ENCODE measurements at places on chromosomes 5 and 9.

GRCh38 chr5:180823940-180824629, 21.5 kb upstream of the MGAT1 start:
- no peak for DNase-seq

- no peak for DNase-seq
Observed at GRCh38 chr5:173715607-173716006, 99.2 kb upstream of the BOD1 start.

DNA sequence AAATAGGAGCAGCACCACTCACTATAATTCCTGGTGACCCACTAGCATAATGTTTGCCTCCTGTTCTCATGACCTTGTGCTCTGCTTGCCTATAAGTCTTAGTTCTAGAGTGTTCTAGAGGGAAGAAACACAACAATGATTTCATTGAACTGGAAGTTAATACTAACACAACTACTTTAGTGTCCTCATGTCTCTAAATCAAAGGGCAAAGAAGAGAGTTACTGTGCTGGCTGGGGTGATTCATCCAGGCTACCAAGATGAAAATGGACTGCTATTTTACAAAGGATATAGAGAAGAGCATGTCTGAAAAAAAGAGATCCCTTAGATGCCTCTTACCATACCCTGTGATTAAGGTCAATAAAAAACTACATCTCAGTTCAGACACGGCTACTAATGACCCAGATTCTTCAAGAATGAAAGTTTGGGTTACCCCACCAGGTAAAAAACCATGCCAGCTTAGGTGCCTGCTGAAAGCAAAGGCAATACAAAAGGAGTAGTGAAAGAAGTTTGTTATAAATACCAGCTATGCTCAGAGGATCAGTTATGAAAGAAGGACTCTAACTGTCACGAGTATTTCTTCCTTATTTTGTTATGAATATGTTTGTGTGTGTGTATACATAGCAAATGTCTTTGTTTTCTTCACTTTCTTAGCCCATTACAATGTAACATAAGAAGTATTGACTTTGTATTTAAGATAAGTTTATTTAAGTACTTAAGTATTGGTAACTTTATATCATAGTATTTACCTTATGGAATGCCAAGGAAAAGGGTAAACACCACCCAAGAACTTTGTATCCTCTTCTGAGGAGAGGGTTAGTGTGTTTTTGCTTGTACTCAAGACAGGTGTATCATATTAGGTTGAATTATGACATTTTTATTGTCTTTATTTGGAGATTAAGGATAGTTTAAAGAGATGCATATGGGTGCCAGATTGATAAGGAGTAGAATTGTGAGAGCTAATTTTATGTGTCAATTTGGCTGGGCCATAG, 314.1 kb upstream of the PTGER4 start:
- DNase-seq: no peak

GRCh38 chr9:100577776-100578448, at the start of gene CAVIN4:
TSS of gene CAVIN4 (plus strand) at chr9:100578079. CDS start at chr9:100578144, 65 bp downstream.
- no peak for DNase-seq

- no peak for DNase-seq
Observed at GRCh38 chr9:97640325-97640724, 6.7 kb downstream of the NCBP1 start.

GRCh38 chr5:24068524-24068923, 561.1 kb downstream of the PRDM9 start:
- no peak for DNase-seq

GRCh38 chr5:163498886-163499285, 6.5 kb upstream of the MAT2B start:
- peak; percentile 59 for DNase-seq

DNA sequence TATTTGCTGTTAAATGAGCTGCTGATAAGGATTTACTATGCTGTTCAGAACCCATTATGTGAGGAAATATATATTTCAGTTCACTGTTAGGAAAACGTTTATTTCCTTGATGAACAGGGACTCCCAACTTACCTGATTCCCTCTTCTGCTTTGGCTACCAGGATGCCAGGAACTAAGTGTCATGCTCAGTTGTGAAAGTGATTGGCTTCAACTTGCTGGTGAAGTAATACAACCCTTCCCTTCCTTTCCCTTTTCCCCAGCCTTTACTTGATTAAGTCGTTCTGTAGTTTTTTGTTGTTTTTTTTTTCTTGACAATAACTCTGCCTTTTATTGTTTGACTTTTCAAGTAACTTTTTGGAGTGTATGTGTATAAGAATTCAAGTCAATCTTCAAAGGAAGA, 309.3 kb downstream of the DOCK8 start:
- no peak for DNase-seq

- no peak for DNase-seq
Observed at GRCh38 chr9:38022995-38023394, 46.0 kb downstream of the SHB start.

DNA sequence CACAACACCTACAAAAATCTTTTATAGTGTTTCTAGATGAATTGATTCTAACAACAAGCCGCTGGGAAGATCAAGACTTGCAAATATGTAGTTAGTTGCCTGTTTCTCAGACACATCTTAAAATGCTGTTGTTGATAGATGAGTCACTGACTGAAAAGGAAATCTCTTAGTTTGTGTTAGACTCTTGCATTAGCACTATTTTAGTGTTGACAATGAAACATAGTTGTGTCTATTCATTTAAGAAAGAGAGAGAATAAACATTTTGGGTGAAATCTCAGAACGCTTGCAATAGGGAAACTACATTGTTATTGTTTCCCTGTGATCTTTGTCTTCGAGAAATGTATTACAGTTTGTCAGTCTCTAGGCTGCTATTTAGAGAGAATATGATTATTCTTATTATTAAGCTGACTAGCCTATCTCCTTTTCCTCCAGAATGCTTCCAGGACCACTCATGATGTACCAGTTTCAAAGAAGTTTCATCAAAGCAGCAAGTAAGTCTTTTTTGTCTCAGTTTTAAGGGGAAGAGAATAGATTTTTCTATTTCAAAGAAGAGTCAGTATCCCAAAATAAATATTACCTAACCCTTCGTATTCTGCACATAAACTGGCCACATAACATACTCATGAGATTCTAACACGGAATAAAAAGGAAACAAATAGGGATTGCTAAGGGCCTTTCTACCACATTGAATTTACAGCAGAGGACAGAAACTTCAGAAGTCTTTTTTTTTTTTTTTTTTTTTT, 285.6 kb downstream of the ARHGAP26 start:
- no peak for DNase-seq

DNA sequence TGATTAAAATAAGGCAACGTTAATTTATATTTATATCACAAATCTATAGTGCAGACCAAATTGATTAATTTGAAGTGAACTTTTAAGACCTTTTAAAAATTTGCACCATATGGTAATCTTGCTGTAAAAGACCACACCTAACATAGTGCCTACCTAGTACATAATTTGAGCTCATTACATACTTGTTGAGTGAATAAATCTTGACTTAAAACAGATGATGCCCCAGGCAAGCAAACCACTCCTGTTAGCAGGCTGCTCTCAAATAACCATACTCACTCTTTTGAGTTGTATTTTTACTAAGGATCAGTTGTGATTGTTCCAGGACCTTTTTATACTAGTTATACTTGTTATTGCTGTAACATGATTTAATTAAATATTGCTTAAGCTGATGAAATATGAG, 27.2 kb downstream of the CMYA5 start:
- no peak for DNase-seq

GRCh38 chr9:109182940-109183798, 16.1 kb upstream of the FRRS1L start:
- no peak for DNase-seq

- DNase-seq: no peak
Observed at GRCh38 chr9:4558371-4558998, 68.2 kb downstream of the SLC1A1 start.

DNA sequence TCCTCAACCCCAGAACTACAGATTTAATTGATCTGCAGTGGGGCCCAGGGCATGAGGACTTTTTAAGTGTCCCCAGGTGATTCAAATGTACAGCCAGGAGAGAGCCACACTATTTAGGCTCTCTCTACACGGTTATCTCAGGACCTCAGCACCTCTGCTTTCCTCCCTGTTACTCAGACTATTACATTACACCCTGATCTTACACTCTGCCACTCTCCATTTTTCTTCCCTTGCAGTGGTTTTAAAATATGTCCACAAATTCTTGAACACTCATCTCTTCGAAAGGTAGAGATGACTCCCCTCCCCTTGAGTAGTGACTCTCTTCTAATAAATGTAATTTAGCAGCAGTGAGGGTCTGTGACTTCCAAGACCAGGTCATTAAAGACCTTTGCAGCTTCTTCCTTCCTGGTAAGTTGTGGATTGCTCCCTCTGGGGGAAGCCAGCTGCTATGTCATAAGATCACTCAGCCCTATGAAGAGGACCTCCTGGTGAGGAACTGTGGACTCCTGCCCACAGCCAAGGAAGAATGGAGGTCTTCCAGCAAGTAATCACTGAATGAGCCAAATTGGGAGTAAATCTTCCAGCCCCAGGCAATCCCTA, 87.5 kb upstream of the SSBP2 start:
- DNase-seq: no peak

DNA sequence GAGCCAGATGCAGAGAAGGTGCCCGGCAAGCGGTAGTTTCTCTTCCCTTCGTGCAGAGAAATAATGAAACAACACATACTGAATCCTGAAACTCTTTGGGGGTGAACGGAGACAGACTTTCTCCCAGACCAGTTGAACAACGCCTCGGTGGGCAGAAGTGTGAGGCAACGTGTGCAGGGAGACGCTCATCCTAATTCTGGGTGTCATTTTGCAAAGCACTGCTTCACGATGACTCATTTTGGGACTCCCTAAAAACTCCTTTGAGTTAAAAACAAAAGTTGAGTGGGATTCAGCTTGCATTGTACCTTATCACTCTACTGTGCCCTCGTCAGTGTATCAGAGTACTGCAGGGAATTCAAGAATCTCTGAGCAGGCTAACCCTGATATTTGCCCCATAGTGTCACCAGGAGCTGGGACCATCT, 3.5 kb upstream of the NEK6 start:
- no peak for DNase-seq

DNA sequence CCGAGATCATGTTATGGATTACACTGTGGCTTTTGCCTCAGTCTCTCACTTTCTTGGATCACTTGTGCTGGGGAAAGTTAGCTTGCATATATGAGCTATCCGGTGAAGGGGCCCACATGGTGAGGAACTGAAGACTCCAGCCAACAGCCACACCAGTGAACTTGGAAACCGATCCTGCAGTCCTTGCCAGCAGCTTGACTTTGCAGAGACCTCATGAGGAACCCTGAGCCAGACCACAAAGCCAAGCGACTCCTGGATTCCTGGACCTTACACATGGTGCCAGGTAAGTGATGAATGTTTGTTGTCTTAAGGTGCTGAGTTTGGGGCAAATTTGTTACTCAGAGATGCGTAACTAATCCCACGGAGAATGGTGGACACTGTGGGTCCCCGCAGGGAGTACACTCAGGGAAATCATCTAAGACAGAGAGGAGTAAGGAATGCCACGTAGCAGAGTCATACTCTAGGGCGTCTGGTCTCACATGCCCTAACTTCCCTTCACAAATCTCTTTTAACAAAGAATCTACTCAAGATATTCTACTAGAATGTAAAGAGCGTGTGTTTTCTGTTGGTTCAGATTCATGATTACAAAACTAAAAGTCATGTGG, 76.5 kb upstream of the PJA2 start:
- no peak for DNase-seq

GRCh38 chr9:40926404-40927259, 201.8 kb downstream of the FOXD4L6 start:
- no peak for DNase-seq

DNA sequence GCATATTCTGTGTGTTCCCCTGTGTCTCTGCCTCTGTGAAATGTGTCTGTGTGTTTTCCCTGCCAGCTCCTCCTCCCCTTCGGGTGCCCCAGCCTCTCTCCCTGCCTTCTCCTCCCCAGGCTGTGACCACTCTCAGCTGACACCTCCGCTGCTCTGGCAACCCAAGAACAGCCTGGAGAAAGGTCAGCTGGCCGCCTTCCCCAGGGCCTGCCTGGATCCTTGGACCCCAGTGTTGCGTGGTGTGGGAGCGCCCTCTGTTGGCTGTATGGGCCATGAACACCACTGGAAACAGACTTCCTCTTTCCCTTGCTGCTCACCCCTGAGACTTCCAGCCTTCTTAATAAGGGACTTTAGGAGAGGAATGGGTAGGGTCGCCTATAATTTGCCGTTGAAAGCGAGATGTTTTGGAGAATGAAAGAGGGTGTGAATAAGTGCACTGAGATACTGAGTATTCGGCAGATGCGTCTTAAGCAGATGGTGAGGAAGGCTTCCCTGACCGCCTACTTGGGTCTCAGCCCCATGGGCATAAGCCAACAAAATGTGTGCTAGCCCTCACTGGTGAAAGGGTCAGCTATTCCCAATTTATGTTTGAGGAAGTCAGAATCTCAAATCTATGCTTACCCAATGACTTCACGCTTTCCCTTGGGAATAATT, 114.9 kb upstream of the TRIM32 start:
- DNase-seq: no peak

DNA sequence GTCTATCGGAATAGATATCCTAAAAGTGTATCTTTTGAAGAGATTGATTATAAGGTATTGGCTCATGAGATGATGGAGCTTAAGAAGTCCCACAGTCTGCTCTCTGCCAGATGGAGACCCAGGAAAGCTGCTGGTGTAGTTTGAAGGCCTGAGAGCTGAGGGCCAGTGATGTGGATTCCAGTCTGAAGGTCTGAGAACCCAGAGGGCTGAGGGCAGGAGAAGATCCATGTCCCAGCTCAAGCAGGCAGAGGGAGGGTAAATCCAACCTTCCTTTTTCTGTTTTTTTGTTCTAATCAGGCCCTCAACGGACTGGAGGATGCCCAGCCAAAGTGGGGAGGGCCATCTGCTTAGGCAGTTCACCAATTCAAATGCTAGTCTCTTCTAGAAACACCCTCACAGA, 11.0 kb upstream of the ABL1 start:
- no peak for DNase-seq

DNA sequence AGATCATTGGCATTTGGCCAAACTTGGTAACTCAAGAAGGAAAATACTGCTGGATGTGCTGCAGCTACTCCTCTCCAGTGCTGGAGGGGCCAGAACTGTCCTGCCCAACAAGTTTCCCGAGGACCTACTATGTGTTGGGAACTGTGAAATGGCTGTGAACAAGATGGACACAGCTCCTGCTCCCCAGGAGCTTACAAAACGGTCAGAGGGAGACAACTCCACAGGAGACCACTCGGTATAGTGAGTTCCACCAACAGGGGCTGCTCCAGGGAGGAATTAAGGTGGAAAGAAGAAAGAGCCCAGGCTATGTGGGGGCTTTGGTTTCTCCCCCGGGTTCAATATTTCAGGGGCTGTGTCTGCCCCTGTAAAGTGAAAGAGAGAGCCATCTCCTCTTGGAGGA, 78.8 kb downstream of the GNA14 start:
- DNase-seq: no peak

DNA sequence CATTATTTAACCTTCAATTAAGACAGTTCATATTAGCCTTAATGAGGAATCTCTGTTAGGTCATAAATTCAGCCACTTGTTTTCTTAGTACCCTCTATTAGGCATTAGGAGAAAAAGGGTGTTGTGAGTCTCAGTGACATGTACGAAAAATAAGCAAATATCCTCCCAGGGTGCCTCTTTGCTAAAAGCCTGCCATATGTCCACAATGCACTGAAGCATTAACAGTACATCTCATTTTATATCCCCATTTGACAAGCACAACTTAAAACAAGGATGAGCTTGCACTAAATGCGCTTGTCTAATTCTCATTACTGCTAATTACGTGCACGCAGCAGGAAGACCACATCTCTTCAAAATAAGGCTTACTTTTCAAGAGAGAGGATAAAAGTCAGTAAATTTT, 48.4 kb upstream of the SRFBP1 start:
- no peak for DNase-seq

GRCh38 chr5:94777056-94777880, 158.8 kb downstream of the SLF1 start:
- no peak for DNase-seq

GRCh38 chr9:134895908-134896833, 15.6 kb downstream of the FCN2 start:
- no peak for DNase-seq

- no peak for DNase-seq
Observed at GRCh38 chr9:118957585-118957984, 411.6 kb downstream of the BRINP1 start.
